CD4-positive, alpha-beta T cell treated with Interleukin-1 beta for 1 hour (primary cell): ENCODE measurements at places on chromosomes 11 and 22.

- DNase-seq = no peak
Measured at GRCh38 chr11:57458410-57459163, 1.7 kb upstream of the RTN4RL2 start.

DNA sequence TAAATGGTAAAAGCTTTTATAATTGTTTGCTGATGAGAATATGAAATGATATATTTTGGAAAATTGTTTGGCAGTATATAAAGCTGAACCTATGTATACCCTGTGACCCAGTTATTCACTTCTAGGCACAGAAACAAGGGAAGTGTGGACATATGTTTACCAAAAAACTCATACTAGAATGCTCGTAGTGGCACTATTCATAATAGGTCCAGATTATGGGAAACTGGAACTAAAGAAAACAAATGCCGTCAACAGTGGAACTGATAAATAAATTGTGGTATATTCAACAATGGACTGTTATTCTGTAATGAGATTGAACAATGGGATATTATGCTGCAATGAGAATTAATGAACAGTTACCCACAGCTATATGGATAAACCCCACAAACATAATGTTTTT lies 32.8 kb downstream of the CSTPP1 start:
- no peak for DNase-seq

GRCh38 chr11:118427707-118428106 lies 8.6 kb upstream of the KMT2A start:
- DNase-seq = no peak

DNA sequence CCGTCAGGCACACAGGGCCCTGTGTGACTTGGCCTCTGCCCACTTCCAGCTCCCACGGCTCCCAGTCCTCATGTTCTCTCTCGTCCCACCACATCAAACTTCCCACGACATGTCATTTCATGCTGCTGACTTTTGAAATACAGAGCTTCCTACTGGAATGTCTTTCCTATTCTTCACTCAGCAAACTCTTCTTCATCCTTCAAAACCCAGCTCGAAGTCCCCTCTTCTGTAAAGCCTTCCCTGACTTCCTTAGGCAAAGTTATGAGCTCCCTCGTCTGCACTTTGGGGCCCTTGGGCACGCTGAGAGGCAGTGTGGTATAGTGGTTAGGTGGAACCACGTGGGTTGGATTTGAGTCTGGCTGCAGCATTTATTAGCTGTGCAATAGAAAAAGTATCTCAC lies 37.8 kb upstream of the EIF3D start:
- DNase-seq = no peak

DNA sequence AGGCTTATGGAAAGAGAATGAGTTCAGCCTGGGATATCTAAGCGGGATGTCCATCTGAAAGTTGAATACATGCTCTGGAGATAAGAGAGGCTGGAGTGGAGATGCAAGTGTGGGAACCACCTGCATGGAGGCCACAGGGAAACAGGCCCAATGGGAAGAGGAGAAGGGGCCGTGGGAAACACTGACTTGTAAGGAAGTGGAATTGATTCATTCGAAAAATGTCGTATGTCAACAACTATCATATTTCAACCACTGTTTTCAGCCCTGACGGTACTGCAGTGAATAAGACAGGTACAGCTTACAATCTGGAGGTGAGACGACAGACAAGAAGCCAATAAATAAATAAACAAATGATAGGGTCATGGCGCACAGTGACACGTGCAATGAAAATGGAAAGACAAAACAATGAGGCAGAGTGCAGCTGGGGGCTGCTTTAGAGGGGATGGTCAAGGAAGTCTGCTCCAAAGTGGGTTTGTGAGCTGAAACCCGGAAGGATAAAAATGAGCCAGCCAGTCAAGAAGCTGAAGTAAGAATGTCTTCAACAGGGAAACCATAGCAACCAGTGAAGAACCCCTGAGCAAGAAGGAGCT lies 35.9 kb downstream of the EFCAB6 start:
- no peak for DNase-seq
